ENCODE measurements at places on chromosomes 1 and 21.

DNA sequence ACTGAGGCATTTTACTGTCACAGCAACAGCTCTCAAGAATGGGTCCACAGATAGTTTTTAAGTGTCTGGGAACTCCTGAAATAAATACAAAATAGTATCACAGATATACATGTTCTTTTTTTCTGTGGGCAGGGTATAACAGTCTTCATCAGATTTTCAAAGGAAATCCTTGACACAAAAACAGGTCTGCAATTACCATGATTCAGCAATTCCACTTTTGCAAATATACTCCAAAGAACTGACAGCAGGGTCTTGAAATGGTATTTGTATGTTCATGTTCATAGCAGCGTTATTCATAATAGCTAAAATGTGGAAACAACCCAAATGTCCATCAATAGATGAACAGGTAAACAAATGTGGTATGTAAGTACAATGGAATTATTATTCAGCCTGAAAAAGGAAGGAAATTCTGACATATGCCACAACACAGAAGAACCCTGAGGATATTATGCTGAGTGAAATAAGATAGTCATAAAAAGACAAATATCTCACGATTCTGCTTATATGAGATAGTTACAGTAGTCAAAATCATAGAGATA is 85.0 kb downstream of the EPS15 start:
- no peak for DNase-seq

GRCh38 chr1:20362856-20363255 is 72.2 kb downstream of the VWA5B1 start:
- no peak for DNase-seq

GRCh38 chr1:40187399-40187798 is 26.2 kb downstream of the RLF start:
- DNase-seq = no peak

GRCh38 chr1:236303675-236304074 is 21.9 kb upstream of the ERO1B start:
- DNase-seq = no peak

DNA sequence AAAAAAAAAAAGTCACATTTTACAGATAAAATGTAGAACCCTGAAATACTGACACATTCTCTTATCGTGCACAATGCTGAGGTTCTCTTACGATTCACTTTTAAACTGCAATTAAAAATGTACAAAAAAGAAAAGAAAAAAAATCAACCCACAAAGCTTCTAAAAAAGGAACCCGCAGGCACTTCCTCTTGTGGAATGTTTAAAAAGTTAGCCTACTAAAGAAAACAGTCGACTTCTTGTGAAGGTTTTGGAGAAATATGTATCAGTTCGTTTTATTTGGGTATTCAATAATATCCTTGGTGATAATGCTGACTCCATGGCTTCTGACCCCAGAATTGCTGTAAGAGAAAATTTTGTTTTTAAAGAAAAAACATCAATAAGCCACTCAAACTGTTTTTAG is 10.2 kb downstream of the HNRNPU start:
- no peak for DNase-seq

DNA sequence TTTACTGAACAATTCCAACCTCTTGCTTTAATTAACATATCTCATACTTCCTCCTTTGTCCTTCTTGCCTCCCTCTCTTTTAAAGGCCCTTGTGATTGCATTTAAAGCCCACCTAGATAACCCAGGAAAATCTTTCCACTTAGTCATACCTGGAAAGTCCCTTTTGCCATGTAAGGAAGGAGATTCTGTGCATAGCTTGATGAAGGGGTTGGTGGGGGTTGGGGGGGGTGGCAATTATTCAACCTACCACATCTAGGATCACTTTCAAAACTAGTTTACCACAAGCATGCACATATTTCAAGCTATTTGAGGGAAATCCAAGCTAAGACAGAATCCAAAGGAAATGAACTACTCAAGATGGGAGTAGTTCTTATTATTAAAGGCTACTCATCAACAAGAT is 249.1 kb upstream of the PTBP2 start:
- DNase-seq = no peak

- no peak for DNase-seq
Observed at GRCh38 chr21:43193088-43193650, 24.4 kb downstream of the CRYAA start.

GRCh38 chr1:67137307-67137753 is 2.6 kb upstream of the C1orf141 start:
- no peak for DNase-seq

- DNase-seq = peak; percentile 27
Observed at GRCh38 chr1:212630158-212630900, 21.8 kb downstream of the ATF3 start.

GRCh38 chr1:91755702-91756287 is 130.2 kb downstream of the TGFBR3 start:
- DNase-seq = no peak

- DNase-seq = no peak
Observed at GRCh38 chr21:14889080-14889810, 175.6 kb downstream of the NRIP1 start.

GRCh38 chr1:21568006-21568746 is 59.0 kb downstream of the ALPL start:
- DNase-seq = no peak

- no peak for DNase-seq
Observed at GRCh38 chr1:40986956-40987355, 7.5 kb downstream of the CTPS1 start.

- no peak for DNase-seq
Observed at GRCh38 chr1:79323239-79324025, 316.9 kb upstream of the ADGRL4 start.

DNA sequence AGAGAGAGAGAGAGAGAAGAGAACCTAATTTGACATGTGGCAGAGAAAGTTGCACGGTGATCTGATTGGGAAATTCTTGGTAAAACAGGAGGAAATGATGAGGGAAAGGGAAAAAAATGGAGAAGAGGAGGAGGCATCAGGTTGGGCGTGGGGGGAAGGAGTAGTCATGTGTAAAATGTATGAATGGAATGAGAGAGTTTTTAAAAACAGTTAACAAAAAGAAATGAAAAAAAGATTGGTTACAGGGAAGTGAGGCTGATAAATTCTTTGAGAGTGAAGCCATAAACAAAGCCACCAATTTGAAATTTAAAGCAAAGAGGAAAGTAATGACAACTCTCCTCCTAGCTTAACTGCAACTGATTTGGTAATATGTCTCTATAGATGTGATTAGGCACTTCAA is 409.2 kb downstream of the USH2A start:
- no peak for DNase-seq

DNA sequence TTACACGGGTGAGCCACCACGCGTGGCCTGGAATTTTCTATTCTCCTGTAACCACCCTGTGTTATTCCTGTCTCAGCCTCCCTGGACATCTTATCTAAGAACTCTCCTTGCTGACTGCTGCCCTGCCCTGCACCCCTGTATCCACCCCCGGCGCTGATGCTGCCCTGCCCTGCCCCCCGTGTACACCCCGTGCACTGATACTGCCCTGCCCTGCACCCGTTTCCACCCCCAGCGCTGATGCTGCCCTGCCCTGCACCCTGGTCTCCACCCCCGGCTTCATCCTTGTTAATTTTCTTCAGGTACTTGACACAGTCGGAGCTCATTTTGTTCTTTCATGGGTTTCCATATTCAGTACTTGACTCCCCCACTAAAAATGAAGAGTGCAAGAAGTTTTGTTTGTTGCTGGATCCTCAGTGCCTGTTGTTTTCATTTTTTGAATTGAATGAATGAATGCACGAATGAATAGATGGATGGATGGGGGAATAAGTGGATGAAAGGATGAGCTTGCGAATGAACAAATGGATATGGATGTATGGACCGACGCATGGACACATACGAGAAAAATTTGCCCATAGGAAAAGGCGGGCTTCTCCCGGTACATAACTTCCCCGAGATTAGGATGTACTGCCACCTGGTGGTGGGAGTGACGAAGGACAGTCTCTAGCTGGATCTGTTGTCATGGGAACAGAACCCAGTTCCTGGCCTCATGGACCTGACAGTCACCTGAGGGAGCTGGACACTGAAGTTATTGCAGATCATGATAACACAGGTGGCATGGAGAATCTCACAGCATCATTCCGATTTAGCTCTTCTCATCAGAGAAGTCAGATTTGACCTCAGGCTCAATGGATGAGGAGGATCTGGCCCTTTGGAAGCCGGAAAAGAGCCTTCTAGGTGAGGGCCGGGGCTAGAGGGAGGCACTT is 14.9 kb downstream of the AADACL4 start:
- DNase-seq = no peak

DNA sequence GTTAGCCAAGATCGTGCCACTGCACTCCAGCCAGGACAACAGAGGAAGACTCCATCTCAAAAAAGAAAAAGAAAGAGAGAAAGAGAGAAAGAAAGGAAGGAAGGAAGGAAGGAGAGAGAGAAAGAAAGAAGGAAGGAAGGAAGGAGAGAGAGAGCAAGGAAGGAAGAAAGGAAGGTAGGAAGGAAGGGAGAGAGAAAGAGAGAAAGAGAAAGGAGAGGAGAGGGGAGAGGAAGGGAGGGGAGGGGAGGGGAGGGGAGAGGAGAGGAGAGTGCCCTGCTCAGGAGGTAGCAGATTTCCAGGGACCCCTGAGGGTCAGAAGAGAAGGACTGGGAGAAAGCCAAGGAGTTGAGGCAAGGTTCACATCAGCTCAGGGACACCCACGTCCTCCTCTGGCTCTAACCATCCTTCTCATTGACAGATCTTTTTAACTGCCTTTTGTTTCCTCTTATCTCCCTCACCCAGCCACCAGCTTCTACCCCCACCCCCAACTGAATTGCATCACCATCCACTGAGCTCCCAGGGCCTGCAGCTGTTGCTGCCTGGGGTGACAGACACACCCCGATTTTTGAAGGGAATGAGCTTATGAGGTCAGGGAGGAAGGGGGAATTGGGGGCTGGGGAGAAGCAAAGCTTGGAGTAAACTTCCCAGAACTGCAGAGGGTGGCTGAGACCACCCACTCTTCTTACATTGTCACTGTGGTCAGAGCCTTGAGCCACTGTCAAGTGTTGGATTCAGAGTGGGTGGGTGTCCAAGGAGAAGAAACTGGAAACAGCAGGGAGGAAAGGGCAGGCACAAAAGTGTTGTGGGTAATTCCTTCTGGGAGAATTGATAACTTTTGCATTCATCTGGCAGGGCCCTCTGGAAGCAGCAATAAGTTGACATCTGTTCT is 91.6 kb downstream of the GLUL start:
- DNase-seq = peak; percentile 73

DNA sequence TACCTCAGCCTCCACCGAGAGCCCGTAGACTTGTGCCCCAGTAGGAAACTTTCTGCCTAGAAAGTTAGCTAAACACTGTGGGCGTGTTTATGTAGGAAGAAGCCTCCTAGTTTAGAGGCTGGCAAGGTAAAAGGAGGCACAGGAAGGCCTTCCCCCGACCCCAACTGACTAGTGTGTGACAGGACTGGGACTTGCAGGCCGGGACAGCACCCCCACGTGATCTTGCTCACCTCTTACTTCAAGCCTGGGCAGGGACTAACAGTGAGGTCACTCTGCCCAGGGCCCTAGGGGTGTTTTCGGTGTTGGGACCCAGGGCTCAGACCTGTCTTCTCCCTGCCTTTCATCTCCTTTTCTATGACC is 392 bp upstream of the TAGLN2 start:
- DNase-seq = no peak

DNA sequence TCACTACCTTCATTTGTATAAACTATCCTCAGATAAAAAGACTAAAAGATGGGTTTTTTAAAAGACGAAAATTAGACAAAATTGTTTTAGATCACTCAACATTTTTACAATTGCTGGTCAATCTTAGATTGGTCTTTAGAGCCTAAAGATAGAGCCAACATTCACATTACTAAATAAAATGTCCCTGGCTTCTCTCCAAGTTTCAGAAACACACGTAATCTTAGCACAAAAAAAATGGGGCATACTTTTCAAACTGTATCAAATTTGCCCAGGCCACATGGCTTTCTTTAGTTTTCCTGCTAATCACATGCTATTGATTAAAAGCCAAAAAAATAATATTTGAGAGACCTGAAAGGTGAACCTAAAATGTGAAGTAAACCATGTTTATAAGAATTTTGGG is 288.1 kb downstream of the DPYD start:
- DNase-seq = no peak

DNA sequence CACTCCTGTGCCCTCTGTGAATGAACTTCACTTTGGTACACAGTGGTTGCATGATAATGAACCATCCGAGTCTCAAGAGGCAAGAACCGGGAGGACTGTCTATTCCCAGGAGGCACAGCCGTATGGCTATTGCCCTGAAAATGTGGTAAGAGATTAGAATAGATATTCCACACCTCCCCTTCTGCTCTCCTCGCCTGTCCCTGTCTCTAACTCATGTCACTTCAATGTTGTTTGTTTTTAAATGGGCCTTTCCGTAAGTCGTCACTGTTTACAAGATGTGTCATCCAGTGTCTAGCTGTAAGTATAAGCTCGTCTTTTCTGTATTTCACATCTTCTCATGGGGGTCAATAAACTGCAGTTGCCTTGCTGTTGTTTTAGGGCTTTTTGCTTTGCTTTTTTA is 122.2 kb downstream of the PATJ start:
- DNase-seq = no peak

DNA sequence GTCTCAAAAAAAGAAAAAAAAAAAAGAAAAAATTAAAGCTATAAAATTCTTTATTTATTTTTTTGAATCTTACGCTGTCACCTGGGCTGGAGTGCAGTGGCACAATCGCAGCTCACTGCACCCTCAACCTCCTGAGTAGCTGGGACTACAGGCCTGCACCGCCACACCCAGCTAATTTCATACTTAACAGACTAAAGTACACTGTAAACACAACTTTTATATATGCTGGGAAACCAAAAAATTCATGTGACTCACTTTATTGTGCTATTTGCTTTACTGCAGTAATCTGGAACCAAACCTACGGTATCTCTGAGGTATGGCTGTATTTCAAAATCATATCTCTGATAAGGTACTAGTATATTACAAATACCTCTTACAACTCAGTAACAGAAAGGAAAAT is 40.3 kb downstream of the HSF2BP start:
- no peak for DNase-seq

- DNase-seq = no peak
Observed at GRCh38 chr1:227764019-227764391, 28.8 kb downstream of the SNAP47 start.

DNA sequence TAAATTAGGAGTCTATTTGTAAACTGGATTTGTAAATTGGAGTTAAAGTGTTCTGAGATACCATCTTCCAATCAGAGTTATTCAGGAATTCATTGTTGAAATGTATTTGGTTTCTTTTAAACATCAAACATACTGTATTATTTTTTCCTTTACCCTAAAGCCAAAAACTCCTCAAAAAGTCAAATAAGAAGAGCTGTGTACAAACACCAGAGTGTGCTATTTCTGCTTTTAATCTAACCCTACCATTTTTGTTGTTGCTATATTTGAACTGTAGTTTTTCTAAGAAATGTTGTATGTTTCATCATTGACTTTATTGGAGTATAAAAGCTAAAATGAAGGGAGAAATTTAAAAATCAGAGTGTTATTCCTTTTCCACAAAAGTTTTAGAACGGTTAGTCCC is 35.8 kb downstream of the SLC30A7 start:
- no peak for DNase-seq

GRCh38 chr1:193185901-193186731 is at the start of gene B3GALT2:
Gene B3GALT2, minus strand, starts transcription at chr1:193186613. Its CDS starts 5,051 bp downstream, at chr1:193181562.
- peak; percentile 67 for DNase-seq

GRCh38 chr1:187715483-187715882 is 886.7 kb downstream of the PLA2G4A start:
- DNase-seq = no peak

GRCh38 chr1:44072204-44072603 is 40.9 kb upstream of the SLC6A9 start:
- no peak for DNase-seq
